ENCODE measurements at places on chromosomes 12 and 14.

DNA sequence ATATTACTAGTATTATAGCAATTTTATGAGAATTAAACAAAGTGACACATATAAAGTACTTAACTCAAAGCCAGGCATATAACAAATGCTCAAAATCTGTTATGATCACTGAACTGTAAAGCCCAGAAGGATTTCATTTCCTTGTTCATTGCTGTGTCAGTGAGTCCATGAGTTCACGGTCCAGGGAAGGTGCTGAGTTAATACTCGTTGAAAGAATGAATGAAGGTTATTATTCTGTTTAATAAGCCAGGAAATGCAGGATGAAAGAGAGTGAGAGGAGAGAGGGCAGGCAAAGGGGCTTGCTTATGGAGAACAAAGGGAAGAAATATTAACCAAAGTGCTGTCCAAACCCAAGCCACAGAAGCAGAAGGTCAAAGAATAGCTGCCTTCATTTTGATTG, 40.2 kb upstream of the NT5DC3 start:
- no peak for DNase-seq

GRCh38 chr12:69265205-69265604, 25.8 kb downstream of the CPSF6 start:
- no peak for DNase-seq

DNA sequence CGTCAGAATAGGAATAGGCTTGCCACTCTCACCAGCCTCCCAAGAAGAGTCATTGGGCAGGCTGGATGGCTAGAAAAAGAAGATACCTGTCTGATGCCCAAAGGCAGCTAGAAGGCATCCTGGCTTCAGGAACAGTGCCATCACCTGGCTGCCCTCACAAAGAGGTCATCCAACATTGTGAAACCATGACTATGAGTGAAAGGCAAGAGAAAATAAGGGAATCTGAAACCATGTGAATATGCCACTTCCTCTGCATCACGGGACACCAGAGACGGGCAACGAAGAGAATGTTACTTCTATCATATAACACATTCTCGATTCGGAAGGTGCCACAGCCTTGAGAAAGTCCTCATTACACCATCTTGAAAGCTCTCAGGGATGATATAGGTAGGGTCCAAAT, 182.0 kb downstream of the DAD1 start:
- DNase-seq = no peak

DNA sequence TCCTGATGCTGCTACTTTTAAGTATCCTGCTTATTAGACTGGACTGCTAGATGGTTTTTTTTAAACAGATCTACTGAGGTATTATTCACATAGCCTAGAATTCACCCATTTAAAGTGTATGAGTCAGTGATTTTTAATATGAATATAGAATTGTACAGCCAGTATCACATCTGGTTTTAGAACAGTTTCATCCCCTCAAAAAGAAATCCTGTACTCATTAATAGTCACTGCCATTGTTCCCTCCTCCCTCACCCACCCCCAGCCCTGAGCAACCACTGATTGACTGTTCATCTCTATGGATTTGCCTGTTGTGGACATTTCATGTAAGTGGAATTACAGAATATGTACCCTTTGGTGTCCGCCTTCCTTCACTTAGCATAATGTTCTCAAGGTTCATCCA, 98.4 kb downstream of the PPP2R5C start:
- no peak for DNase-seq

- DNase-seq = no peak
Measured at GRCh38 chr14:104693482-104694431, 4.3 kb downstream of the INF2 start.

GRCh38 chr12:68675101-68675842, 11.5 kb upstream of the NUP107 start:
- DNase-seq = no peak

- no peak for DNase-seq
Measured at GRCh38 chr14:78178971-78179370, 8.8 kb downstream of the NRXN3 start.

- DNase-seq = no peak
Measured at GRCh38 chr14:61343991-61344405, 22.6 kb downstream of the PRKCH start.

GRCh38 chr12:48907245-48907644, 18.0 kb downstream of the FKBP11 start:
- no peak for DNase-seq

- DNase-seq = no peak
Measured at GRCh38 chr14:92677087-92677668, 71.2 kb downstream of the LGMN start.

GRCh38 chr14:58332561-58332960, 34.2 kb downstream of the ARID4A start:
- no peak for DNase-seq

GRCh38 chr12:127621366-127621765, 645.6 kb upstream of the TMEM132C start:
- DNase-seq = no peak

- DNase-seq = no peak
Measured at GRCh38 chr12:112513471-112513870, 94.7 kb downstream of the PTPN11 start.

GRCh38 chr12:121115530-121115929, 17.1 kb upstream of the P2RX7 start:
- no peak for DNase-seq

DNA sequence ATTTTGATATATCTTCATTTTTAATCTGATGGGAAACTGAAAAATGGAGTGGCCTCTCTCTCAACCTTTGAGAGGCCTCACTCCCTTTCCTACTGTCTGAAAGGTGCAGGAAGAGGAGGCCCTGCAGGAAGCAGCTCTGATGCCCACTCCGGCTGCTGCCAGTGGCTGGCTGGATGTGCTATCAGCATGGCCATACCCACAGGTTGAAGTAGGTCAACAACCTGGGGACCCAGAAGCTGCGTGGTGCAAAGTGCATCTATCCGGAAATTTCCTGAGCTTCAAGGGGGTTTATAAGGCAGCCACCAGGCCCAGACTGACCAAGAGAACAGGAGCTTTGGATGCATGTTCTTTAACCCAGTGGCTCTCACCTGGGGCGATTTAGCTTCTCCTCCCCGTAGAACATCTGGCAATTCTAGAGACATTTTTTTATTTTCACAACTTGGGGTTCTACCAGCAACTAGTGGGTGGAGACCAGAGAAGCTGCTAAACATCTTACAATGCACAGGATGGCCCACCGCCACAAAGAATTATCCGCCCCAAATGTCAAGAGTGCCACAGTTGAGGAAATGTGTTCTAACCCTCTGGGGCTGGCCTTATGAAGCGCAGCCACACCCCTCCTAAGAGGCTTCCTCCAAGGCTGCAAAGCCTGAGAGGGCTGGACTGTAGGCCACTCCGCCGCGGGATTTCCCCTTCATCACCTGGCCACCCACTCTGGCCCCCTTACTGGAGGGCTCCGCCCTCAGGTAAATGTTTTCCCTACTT, 8.2 kb upstream of the BATF start:
- no peak for DNase-seq
